Activated T-helper 1 cell treated with anti-CD3 and anti-CD28 coated beads, Interleukin-2, amount 50 U/mL, for 16 hours (primary cell): ENCODE measurements at places on chromosomes 13 and 19.

GRCh38 chr19:50669302-50670101 is 20.3 kb downstream of the C19orf81 start:
- DNase-seq: no peak

- no peak for DNase-seq
These were observed 444.8 kb downstream of the FOXO1 start for GRCh38 chr13:40221460-40222201.

GRCh38 chr19:12137221-12137940 is 2.8 kb downstream of the ZNF20 start:
- no peak for DNase-seq

- DNase-seq: no peak
These were observed 68.6 kb downstream of the NDFIP2 start for GRCh38 chr13:79549355-79550106.

DNA sequence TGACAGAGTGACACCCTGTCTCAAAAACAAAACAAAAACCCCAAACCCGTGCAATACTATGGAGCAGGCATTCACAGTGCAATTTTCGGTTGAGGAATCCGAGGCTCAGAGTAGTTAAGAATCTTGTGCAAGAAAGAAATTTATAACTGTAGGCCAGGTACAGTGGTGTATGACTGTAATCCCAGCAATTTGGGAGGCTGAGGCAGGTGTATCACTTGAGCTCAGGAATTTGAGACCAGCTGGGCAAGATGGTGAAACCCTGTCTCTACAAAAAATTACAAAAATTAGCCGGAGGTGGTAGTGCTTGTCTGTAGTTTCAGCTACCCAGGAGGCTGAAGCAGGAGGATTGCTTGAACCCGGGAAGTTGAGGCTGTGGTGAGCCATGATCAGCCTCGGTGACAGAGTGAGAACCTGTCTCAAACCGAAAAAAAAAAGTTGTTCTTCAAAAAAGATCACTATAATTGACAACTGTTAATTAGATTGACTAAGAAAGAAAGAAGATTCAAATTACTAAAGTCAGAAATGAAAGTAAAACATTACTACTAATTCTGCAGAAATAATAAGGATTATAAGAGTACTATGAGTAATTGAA is 12.9 kb downstream of the CEACAM1 start:
- no peak for DNase-seq

GRCh38 chr19:16698914-16699313 is 20.7 kb upstream of the NWD1 start:
- no peak for DNase-seq

GRCh38 chr13:72126424-72126823 is 259.4 kb upstream of the DACH1 start:
- DNase-seq: no peak

- no peak for DNase-seq
These were observed 90.0 kb downstream of the RNASEH2B start for GRCh38 chr13:50999641-51000040.

GRCh38 chr19:45444318-45445041 is 20.8 kb upstream of the ERCC1 start:
- peak; percentile 71 for DNase-seq

- DNase-seq: no peak
These were observed 8.0 kb downstream of the TULP2 start for GRCh38 chr19:48890551-48890950.

DNA sequence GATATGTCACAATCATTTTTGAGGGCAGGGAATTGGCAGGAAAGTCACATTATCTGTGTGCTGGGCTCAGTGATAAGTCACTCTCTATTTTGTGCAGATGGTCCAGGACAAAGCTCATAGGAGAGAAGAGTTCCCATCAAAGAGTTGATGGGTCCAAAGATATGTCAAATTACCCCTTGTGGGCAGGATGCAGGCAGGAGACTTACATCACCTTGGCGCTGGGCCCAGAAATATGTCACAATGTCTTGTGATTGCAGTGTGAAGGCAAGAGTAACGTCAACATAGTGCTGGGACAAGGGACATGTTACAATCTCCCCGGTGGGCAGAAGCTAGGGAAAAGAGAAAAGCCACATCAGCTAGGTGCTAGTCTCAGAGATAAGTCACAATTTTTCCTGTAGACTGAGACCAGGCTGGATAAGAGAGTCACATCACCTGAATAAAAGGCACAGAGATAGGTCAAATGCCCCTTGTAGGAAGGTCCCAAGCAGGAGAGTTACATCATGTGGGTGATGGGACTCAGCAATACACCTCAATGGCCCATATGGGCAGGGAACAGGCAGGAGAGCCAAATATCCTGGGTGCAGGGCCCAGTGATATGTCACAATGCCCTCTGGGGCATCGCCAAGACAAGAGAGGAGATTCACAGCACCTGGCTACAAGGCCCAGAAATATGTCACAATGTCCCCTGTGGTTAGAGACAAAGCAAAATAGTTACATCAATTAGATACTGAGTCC is 47.9 kb downstream of the ZNF99 start:
- no peak for DNase-seq
